ENCODE measurements at places on chromosomes 7 and 10.

GRCh38 chr7:130897515-130898419 lies 163.8 kb upstream of the KLF14 start:
- no peak for DNase-seq

DNA sequence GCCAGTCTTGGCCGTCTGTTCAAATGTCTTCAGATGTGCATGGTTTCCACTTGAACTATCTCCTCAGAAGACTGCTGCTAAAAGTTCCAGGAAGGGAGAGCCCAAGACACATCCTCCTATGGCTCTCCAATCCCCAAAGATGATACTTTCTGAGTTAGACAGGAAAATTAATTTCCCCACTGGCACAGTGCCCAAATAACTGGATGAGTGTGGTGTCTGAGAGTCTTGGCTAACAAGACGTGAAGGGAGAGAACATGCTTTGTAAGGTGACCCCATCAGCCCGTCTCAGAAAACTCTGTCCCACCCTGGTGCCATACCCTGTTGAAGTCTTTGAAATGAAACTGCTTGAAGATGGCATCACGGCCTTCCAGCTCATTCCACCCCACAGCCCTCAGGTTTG lies 2.9 kb downstream of the PCBD1 start:
- DNase-seq = no peak

GRCh38 chr10:105963334-105963884 lies 1201.1 kb downstream of the SORCS1 start:
- DNase-seq = no peak

DNA sequence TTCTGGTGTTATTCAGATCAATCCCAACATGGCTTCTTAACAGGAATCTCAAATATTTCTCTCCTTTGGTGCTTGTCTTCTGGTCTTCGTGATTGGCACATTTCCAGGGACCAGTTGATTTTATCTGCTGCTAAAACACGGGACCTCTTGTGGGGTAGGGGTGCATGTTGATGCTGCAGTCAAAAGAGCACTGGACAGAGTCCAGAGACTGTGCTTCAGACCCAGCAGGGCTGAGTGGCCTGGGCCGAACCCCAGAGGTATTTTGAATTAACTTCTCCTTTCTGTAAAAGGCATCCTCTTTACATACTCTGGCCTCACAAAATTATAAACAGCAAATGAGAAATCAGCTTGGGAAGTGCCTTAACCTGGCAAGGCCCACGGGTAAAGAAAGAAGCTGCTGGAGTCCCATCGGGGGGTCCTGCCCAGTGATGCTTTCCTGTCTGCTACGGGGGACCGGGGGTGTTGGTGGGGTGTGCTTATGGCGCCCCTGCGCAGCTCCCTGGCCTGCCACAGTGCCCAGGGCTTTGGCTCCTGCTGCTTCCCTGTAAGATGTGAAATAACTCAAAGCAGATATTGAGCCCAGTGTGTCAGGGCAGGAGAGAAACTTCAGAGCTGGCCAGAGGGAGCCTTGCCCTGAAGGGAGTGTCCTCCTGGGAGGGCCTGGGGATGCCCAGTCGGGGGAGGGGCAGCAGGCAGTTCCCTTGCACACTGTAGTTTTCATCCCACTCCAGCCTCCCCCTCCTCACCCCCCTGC lies 230.5 kb downstream of the TCF7L2 start:
- DNase-seq = no peak

DNA sequence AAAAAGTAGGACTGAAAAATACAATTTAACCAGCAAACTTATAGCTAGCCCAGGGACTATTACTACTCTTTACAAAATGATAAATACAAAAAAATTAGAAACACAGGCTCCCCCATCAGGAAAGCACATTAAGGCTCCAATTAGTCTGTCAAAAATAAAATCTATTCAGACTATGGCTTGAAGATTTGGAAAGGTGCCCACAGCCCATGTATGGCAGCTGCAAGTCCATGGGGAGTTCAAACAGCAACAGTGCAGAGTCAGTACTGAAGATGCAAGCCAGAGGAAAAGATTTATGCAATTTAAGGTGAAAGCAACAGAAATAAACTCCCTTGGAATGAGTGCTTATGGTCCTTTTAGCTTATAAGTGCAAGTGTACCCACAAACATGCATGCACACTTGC lies 29.7 kb downstream of the IMMP2L start:
- no peak for DNase-seq

- no peak for DNase-seq
Observed at GRCh38 chr10:133041101-133041500, 46.6 kb upstream of the ADGRA1 start.

- no peak for DNase-seq
Observed at GRCh38 chr10:87700031-87700796, 40.5 kb downstream of the PAPSS2 start.

DNA sequence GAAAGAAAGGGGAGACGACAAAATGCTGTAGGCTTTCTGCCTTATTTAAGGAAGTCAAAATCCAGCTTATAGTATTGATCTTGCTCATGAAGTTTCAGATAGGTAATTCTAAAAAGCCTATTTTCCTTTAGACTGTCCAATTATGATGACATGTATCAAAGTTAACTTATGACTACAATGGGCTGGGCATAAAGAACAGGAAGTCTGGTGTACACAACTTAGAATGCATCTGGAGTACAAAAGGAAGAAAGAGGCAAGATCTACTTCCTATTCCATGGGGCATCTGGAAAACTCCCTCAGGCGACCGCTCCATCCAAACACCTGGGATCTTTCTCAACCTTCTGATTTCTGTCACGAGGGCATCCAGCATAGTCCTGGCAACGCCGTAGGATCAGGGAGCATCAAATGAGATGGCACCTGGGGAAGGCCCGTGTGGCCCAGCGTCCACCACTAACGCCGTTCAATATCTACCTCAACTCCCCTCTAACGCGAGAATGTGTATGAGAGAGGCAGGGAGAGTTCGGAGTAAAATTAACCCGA lies 512 bp downstream of the FAM24B start:
- no peak for DNase-seq

GRCh38 chr7:72453471-72453870 lies 41.3 kb upstream of the CALN1 start:
- DNase-seq = no peak

DNA sequence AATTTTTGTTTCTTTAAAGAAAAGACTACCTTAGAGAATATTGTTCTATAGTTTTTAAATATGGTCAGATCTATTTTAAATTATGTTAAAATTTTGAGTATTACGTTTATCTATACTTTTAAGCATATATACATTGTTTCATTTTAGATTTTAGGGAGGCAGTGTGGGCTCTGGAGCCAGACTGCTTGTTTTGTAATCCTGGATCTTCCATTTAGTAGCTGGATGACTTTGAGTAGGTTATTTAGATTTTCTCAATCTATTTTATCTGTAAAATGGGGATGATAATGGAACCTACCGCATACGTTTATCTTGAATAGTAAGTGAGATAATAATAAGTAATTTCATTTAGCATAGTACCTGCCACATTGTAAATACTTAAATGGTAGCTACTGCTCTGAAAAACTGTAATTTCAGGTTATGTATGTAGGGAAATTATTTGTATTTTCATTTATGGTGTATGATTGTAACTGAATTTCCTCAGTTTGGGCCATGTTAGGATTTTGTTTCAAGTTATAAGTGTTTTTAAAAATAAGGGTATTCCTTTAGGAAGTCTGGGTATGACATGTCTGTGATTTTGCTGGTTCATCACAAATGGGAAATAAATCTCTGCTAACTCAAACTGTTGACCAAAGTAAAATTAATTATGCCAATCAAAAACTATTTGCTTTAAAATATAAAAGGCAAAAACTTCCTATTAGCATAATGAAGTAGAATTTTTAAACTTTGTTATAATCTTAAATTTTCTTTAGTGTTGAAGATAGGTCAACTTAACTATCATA lies 6.5 kb downstream of the PTEN start:
- no peak for DNase-seq

- DNase-seq = no peak
Observed at GRCh38 chr10:128741680-128742079, 615.5 kb upstream of the MKI67 start.

DNA sequence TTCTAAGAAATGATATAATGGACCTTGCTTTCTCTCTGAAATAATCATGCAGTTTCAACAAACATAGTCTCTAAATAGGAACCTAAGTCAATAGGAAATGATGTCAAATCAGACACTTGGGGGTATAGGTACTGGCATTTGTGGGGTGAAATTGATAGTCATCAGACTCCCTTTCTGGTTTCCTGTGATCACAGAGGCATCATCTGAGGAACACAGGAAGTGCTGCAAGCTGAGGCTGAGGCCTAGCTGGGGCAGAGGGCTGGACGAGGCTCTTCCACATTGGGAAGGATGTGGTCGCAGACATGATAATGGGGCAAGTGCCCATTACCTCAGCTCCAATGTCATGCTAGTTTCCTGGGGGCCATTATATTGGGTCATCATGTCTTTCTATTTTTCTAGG lies 33.5 kb upstream of the TARP start:
- no peak for DNase-seq

DNA sequence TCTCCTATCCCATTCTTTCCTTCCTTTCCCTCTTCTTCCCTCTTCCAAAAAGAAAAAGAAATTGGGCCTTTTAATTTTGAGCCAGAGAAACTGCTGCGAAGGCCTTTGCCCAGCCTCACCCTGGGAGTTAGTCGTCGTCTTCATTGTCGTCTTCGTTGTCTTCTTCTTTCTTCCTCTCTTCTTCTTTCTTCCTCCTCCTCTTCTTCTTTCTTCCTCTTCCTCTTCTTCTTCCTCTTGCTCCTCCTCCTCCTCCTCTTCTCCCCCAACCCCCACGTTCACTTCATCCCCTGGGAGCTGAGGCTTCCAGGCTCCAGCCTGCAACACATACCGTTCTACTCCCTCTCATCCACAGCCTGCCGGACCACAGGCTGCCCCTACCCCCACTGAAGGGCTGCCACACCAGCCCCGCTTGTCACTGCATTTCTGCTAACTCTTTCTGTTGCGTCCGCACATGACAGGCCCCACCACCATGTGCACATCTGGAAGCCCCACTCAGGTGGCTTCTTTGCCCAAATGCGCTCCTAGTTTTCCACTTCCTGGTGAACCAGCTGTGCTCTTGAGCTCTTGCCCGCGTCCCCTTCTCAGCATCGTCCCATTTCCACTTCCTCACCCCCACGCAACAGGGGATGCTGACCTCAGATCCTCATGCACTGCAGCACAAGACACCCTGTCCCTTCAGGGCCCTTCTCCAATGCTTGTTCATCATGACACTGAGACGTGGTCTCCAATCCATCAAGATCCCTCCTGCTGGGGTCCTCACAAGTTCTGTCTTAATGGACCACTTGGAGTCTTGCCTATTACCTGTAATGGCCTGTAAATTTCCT lies 94.9 kb upstream of the SH2B2 start:
- DNase-seq = no peak

- DNase-seq = no peak
Observed at GRCh38 chr7:116938678-116939077, 14.6 kb upstream of the ST7 start.

DNA sequence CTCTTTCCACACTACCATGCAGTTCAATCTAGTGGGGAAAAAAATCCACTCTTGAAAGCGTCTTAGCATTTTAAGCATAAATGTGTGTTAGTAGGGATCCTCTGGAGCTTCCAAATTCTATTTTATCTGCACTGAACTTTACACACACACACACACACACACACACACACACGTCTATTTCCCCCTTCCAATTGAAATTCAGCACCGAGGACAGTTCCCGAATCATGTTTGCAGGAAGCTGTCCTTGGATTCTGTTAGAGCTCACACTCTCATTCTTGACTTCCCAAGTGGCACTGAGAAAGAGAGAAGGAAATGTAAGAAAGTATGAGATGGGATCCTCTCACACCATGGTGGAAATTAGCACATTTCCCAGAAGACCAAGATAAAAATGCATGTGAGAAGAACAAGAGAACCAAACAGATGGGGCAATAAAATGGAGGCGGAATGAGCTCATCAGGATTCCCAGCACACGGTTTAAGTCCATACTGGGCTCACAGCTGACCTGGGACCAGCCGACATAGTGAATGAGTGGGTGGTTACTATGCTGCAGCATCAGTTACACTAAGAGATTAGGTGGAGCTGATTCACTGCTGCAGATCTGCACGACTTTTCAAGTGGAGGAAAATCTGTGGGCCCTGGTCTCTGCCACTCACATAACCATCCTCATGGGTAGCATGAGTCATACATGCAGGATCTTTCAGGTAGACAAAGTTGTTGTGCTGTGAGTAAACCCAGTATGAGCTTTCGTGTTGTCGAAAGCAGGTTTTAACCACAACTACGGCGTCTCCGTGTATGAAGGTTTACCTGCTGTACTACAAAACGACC lies 3.3 kb upstream of the NPTX2 start:
- DNase-seq = peak; percentile 41

DNA sequence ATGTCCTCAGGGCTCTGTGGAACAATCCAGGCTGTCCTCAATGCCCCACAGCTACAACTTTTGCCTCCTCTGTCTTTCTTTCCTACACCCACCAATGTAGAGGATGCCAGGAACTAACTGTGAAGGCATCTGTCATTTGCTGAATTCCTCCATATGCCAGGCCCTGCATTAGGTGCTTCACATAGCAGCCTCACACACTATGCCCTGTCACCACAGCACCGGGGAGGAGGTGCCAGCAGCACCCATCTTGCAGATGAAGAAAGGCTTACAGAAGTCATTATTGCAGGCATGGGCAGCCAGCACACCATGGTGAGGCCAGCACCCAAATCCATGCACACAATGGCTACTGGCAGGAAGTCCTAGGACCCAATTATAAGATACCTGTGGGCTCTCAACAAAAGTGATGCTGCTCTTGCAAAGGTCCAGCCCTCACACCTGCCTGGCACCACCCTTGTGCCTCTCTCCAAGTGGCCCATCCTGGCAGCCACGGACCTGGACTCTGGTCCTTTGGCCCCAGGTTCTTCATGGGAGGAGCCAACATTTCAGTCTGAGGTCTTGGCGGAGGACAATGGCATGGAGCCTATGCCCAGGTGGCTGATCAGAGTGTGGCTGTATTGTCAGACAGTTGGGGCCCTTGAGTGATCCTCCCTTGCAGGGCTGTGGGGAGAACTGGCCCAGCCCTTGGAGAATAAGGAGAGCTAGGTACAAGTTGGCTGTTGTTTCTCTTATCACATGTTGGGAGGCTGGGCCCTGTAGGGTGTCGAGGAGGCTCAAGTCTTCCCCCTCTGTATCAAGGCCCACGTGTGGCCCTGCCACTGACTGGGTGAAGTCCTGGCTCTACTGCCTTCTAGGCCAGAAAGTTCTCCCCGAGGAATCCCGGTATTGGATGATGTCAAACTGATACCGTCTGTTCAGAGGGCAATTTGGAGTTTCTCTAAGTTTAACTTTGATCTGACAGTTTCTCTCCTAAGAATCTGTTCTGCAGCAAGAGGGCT lies 14.4 kb upstream of the MYL7 start:
- DNase-seq = no peak

DNA sequence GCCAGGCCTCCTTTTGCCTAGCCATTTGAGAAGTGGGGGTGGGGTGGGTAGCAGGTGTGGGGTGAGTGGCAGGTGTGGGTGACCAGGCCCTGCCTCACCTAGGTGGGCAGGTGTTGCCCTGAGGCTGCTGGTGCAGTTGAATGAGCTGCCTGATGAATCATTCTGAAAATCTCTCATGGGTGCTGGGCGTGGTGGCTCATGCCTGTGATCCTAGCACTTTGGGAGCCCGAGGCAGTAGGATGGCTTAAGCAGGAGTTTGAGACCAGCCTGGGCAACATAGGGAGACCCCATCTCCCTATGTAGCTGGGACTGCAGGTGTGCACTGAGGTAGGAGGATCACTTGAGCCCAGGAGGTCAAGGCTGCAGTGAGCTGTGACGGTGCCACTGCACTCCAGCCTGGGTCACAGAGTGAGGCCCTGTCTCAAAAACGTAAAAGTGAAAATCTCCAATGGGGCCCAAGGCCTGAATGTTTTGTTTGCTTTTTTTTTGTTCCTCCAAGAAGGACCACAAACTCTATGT lies 17.7 kb downstream of the TSPAN14 start:
- DNase-seq = peak; percentile 60

Data from LoVo (cell line).